Cerebellar cortex (tissue), 1 donor: ENCODE measurements at places on chromosomes 1 and 21.

DNA sequence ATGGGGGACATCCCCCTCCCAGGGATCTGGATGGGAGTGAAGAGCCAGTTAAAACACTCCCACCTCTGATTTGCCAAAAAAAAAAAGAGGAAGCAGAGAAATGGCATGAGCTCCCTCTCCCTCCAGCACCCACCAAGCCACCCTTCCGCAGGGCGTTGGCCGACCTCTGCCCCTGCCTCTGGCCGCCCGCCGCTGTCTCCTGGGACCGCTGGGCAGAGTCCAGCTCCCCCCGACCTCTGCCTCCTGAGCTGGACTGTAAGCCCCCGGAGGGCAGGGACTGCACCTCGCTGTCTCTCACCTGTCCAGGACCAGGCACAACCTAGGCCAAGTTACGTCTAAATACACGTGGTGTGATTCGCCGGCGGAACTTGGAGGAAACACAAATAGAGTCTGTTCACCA lies 174.3 kb downstream of the PRDM16 start:
- DNase-seq = no peak

- DNase-seq = peak; percentile 88
Measured at GRCh38 chr1:13965770-13966398, 265.9 kb downstream of the PRDM2 start.

- no peak for DNase-seq
Measured at GRCh38 chr1:114152508-114153260, 985 bp downstream of the SYT6 start.

DNA sequence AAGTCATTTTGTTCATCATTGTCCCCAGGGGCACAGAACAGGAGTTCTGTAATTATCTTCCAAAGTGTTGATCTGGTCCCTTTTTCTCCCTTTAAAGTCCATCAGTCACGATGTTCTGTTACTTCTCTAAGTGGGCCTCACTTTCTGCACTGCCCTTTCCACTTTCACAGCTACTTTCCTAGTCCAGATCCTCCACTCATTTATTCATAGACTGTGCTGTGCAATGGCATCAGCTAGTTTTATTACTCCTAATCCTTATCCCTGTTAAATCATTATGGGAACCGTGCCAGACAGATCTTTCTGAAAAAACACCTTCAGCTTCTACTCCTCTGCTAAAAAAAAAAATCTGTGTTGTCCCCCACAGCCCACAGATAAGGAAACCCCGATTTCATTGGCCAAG lies 64.0 kb upstream of the BCL10 start:
- no peak for DNase-seq

- DNase-seq = no peak
Measured at GRCh38 chr1:18977428-18977827, 21.0 kb upstream of the IFFO2 start.

- no peak for DNase-seq
Measured at GRCh38 chr21:35614396-35614921, 445.9 kb downstream of the SETD4 start.

DNA sequence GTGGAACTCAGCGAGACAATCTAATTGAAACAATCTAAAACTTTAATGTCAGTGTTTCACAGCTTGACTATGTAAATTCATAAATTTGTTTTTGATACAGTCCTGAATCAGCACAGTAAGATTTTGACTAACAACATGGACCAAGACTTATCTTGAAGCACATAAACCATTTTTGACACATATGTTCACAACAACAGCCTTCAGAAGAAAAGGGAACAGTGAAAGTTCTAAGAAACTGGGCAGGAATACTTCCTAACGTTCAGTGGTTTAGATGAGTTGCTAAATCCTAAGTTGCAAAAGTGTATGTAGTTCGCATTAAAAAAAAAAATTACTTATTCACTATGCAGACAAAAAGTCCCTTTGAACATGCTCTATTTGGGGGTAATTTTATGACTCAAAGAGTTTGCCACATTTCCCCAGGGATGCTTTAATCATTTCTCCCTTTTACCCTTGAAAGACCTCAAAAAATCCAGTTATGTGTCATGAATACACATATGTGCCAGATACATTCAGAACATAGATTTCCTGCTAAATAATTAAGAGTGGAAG lies 120.2 kb downstream of the MRPL39 start:
- DNase-seq = no peak

DNA sequence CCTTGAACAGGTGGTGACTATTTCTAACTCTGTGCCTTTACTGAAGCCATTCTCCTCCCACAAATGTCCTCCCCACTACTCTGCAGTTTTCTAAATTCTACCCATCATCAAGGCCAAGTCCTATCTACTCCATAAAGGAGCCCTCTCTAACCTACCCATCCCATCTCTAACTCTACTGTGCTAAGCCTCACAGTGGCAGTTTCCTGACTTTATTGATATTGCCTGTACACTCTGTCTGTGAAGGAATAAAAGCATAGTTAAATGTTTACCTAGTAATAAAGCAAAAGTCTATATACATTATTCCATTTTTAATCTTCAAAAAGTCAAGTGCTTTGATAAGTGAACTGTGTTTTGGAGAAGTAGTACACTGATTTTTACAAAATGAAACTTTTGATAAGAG lies 178.4 kb upstream of the HMCN1 start:
- no peak for DNase-seq

DNA sequence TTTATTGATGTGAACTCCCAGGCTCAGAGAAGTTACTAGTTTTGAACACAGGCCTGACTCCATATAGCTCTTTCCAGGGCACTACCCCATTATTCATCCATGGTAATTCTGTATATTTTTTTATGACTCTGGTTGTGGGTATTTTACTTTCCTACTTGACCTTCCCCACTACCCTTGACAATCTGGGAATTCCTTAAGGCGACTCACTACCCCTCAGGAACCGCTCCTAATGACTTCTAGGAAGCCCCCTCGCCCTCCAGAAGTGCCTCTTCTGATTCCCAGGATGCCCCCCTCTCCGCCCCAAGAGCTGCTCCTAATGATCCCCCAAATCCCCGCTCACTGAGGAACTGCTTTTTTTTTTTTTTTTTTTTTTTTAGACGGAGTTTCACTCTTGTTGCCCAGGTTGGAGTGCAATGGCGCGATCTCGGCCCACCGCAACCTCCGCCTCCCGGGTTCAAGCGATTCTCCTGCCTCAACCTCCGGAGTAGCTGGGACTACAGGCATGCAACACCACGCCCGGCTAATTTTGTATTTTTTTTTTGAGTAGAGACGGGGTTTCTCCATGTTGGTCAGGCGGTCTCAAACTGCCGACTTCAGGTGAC lies 972 bp upstream of the KDM4A start:
- DNase-seq = no peak

DNA sequence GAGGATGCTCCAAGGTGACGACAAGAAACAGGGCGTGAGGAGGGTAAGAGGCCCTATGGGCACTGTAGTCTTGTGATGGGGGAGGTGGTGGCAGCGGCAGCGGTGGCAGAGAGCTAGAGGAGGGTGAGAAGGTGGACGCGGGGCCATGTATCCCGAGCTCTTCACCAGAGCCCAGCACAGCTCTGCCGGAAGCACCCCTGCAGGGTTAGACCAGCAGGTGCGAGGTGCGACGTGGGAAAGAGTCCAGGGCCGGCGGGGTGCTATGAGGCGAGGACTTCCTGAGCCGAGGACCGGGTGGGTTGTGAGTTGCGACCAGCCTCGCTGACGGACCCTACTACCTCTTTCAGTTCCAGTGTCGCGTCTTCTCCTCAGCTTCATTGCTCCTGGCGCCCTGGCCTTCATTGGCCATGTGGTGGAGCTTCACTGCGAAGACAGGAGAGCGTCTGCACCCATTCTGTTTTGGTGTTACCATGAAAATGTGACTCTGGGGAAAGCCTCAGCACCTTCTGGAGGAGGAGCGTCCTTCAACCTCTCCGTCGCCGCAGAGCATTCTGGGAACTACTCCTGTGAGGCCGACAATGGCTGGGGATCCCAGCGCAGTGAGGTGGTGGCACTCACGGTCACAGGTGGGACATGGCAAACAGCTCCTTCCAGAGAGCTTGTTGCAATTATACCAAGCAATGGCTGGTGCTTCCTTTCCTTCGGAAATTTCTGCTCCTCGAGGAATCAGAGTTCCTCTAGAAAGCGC lies 67.9 kb upstream of the KIRREL1 start:
- no peak for DNase-seq

DNA sequence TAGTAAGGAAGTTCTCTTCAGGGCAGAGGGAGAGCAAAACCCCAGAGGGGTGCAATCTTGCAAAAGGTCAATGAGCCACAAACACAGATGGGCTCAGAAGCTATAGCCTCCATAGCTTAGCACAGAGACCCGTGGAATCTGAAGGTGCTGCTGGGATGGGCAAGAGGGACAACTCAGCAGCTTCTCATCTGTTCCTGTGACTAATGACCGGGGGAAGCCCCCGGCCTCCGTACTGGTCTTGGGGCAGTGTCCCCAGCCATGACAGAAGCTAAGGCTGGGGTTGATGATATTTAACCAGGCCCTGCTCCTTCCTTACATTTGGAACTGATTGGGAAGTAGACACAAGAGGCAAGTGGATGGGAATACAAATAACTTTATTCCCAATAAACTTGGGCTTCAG lies 19.1 kb downstream of the EXOC8 start:
- DNase-seq = no peak

GRCh38 chr1:206098242-206098919 lies 18.8 kb downstream of the AVPR1B start:
- no peak for DNase-seq

- DNase-seq = no peak
Measured at GRCh38 chr1:84116558-84116957, 27.5 kb upstream of the PRKACB start.

- no peak for DNase-seq
Measured at GRCh38 chr1:165047994-165048393, 308.5 kb downstream of the LMX1A start.

DNA sequence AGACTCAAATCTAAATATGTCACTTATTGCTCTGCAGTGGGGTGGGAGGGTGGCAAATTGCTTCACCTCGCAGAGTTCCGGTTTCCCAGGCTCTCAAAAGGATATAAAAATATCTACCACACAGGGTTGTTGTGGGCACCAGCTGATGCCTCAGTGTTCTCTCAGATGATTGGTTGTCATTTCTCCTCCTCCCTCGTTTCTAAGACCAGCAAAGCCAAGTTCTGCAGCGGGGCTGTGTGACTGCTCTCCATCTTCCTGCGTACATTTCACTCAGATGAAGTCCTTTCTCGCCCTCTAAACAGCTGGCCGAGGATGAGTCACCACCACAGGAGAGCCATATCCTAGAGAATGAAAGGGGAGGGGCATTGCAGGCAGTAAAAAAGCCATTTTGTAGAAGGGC lies 35.0 kb upstream of the VWA5B1 start:
- DNase-seq = no peak

DNA sequence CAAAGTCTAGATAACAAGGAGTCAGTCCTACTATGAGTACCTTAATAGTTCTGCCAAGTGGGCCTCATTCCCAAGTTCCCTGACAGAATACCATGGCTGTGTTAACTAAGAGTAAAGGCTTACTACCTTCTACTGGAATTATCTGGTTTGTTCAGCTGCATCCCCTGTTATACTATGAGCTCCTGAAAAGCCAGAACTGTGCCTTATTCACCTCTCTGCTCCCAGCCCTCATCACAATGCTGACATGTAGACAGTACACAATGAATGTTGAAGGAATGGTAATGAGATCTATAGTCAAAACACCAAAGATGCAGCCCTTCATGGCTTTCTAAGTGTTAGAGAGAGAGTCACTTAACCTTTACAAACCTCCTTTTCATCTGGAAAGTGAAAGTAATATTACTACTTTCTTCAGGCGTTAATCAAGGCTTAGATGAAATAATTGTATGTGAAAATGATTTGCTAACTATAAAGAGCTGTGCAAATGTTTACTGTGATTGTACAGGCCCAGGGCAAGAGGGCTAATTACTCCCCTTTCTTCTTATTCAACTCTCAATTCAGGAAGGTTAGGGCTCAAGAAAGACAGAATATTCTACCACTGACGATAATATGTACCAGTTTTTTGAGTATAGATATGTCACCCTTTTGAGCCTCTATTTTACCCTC lies 70.3 kb upstream of the MROH9 start:
- no peak for DNase-seq

DNA sequence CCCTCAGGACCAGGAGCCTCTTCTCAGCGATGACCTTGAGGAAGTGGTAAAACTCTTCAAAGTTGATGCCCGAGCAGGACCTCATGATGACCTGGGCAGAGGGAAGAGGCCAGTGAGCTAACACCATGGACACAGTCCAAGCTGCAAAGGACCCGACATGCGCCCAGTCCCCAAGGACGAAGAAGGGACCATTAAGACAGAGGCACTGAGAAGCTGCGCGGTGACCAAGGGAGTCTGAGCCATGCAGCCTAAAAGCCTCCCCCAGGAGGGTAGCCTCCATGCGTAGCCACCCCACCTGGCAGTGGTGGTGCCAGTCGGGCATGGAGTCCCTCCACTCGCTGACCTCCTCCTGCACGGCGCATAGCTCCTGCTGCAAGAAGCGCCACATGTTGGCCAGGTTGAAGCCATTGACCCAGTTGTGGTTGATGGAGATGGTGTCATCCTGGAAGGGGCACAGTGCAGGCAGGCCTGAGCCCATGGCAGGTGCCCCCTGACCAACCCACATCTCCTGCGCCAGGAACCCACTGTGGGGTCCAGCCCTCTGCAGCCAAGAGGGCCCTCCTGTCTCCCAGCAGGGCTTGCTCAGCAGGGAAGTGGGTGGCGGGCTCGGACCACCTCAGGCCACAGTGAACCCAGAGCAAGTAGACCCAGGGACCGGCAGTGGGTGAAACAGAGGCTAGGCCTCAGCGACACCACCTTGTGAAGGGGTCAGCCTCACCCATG lies 2.4 kb downstream of the JMJD4 start:
- DNase-seq = no peak

DNA sequence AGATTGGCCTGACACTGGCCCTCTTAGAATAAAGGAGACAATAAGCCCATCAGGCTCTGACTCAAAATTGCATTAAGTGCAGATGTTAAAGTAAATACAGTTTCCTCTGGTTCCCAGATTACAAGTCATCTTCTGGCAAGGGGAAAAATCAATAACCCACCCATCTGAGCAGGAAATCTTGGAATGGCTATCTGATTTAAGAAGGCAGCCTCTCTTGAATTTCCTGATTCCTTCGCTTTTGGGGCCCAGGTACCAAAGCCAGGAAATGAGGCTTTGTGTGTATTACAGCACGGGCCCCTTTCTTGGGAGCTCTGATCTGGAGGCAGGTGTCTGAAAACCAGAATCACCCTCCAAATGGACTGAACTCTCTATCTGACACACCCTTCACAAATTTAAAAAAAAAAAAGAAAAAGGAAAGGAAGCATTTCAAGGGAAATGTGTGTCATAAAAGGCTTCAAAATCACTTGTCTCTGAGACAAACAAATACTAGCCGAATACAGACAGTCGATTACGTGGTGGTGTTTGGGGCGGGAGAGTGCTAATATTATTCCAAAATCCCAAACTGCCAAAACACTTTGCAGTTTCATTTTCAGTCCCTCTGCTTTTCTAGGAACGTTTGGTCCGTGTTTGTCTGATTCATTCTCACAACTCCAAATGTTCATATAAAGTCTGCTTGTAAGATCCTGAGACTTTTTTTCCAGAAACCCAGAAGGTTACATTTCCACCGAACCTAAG lies 240.9 kb upstream of the CAMK1G start:
- no peak for DNase-seq
